GM04503 (cell line): ENCODE measurements at places on chromosomes 13 and 19.

DNA sequence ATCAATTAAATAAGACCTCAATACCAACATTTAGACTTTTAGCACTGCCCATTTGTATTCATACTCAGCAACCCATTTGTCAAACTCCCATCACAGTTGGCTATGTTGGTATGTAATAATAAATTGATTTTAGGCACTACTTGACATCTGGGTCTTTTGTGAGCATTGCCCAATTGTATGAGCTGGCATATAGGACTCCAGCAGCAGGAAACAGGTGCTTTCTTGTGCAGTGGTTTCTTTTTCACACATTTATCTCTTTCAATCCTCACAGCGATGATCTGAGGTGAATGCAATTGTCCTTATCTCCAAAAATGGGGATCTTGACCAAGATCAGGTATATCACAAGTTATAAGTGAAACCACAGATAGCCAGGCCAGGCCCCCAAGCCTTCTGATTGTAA lies 96.9 kb upstream of the OXGR1 start:
- no peak for DNase-seq

- DNase-seq: no peak
Observed at GRCh38 chr13:107865318-107865575, 350.1 kb downstream of the LIG4 start.

- no peak for DNase-seq
Observed at GRCh38 chr19:54674021-54674617, 11.3 kb downstream of the LILRB4 start.

GRCh38 chr13:87684850-87685742 lies 13.9 kb downstream of the SLITRK5 start:
- no peak for DNase-seq

- no peak for DNase-seq
Observed at GRCh38 chr13:46032341-46032740, 20.2 kb downstream of the ZC3H13 start.

- no peak for DNase-seq
Observed at GRCh38 chr13:49791315-49791710, 1.2 kb downstream of the KPNA3 start.

GRCh38 chr19:14440049-14440448 lies 6.9 kb downstream of the PKN1 start:
- DNase-seq: no peak

GRCh38 chr19:33316541-33317264 lies 14.4 kb upstream of the CEBPA start:
- no peak for DNase-seq

- no peak for DNase-seq
Observed at GRCh38 chr13:80361883-80362327, 21.0 kb upstream of the SPRY2 start.

DNA sequence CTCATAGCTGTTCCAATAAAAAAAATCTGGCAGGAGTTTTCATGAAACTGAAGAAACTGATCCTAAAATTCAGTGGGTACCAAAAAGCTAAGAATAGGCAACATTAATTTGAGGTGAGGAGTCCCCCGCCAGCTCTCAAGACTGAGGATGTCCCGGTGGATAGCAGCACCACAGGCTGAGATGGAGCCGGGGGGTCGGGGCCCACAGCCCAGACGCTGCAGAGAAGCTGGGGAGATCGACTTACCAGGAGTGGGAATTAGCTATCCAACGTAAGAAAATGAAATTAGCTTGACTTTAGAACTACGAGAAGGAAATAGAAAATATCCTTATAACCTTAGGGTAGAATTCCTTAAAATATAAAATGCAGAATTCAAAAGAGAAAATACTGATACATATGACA lies 23.2 kb upstream of the DCUN1D2 start:
- no peak for DNase-seq

DNA sequence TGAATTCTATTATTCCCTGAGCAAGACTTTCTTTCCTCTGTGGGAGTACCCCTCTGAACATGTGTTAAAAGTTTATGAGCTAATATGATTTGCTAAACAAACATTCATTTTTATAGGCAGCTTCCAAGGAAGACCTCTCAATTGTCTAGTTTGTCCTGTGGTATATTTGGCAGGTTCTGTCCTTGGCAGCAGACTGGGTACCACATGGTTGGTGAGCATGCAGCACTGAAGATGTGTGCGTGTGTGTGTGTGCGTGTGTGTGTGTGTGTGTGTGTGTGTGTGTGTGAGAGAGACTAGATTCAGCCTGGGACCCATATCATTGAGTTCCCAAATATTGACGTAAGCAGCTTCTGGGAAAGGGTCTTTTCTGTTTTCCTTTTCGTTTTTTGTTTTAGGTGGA lies 24.0 kb downstream of the FGF9 start:
- DNase-seq: no peak

DNA sequence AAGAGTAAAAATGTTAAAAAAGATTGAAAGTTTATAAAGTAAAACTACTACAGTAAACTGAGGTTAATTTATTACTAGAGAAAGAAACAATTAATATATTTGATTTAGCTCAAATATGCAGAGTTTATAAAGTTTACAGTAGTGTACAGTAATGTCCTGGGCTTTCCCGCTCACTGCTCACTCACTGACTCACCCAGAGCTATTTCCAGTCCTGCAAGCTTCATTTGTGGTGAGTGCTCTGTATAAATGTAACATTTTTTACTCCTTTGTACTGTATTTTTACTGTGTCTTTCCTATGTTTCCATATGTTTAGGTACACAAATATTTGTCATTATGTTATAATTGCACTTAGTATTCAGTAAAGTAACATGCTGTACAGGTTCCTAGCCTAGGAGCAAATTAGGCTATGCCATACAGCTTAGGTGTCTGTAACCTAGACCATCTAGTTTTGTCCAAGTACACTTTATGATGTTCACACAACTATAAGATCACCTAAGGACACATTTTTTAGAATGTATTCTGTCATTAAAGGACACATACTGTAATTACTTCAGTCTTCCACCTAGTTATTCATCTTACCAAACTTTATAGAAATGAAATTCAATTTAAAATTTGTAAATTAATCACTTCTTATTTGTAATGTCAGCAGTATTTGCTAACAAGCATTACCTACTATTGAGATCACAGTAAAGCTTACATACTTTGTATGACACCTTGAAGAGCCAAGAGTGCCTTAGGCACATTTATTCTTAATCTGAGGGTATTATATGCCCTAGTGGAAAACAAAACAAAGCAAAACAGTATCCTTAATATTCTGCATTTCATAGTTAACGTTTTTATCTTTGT lies 683.4 kb downstream of the PCDH9 start:
- no peak for DNase-seq

GRCh38 chr13:59538512-59538911 lies 625.2 kb downstream of the DIAPH3 start:
- no peak for DNase-seq

DNA sequence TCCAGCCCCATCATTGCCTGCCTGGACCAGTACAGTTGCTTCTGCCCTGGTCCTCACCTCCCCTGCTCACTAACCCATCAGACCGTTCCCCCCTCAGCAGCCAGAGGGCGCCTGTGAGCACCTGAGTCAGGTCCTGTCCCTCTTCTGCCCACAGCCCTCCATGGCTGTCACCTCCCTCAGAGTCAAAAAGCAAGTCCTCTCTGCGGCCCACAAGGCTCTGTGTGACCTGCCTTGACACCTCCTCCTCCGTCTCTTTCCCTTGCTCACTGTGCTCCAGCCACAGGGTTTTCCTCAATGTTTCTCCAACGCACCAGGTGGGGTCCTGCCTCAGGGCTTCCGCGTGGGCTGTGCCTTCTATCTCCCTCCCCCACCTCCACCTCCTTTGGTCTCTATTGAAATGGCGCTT lies 29.4 kb upstream of the PTPRS start:
- DNase-seq: no peak

GRCh38 chr19:38394488-38394887 lies 6.0 kb downstream of the SPRED3 start:
- no peak for DNase-seq

- no peak for DNase-seq
Observed at GRCh38 chr19:50663482-50663790, 14.2 kb downstream of the C19orf81 start.
